ENCODE measurements at places on chromosomes 5 and 9. TPM values are rescaled to one million over a fixed set of nuclear protein-coding genes. Genes with fewer than 3 reads are reported as not detected.

The PDCD1LG2 gene
- 24.3 TPM for total RNA-seq

DNA sequence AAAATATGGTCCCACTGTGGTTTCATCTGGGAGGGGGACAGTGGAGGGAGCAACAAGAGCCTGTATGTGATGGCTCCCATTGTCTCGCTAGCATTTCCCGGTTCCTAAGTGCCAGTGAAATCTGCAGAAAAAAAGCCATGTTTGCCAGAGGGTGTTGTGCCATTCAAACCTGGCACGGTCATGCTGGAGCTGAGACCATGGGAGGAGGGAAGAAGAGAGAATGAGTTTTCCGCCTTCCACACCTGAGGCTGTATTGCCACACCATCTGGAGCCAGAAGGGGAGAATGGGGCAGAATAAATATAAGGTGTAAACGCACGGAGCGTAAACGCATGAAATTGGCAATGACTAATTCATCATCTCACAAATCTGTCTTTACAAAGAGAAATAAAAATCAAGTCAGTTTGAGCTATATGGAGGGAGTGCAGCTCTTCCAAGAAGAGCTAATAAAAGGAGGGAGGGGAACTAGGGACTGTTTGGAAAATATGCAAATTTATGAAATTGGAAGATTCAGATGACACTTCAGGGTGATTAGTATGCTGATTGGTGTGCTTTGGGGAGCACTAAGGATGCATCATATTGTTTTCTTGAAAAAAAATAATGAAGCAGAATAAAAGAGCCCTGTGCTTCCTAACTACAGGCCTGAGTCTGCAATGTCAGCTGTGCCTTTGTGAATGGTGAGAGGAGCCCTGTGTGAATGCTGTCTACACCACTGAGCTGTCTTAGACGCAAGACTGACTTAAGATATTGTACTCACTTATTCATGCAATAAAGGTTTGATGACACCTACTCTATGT is 237.9 kb downstream of the NSG2 start:
- no peak for DNase-seq

DNA sequence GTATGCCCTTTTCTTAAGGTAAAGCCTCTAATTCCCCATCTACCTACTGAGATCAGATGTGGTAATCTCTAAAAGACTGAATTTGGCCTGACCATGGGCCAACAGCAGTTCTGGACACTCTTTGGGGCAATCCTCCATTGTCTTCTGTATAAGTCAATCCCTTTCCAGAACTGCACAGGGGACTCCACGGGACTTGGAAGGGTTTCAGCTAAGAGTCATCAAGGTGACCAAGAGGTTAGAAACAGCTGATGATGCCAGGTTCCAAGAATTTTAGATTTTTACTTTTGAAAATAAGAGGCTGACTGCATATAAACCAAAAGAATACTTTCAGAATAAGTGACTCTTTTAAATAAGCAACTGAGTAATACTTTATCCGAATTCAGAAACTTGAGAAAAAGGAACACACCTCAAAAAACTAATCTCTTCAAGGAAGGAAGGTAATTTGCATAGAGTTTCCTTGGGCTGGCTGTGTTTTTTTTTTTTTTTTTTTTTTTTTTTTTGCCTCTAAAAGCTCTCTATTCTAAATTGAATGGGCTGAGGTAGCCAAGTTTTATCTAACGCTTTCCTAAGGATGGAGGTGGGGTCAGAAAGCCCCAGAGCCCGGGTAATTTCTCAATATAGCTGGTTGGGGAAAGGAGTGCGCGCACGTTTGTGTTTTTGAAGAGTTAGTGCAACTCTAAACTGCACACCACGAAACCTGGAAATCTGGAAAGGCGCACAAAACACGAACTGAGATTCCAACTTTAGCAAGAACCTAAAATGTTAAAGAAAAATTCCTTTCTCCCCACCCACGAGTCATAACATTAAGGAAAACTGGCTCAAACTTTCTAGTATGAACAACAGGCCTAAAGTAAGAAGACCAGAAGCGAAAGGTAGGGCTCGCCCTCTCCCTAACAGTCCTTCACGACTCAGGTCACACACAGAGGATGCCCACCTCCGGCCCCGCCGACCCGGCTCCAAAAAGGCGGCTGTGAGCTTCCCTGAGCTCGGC is 1.3 kb downstream of the VCP start:
- DNase-seq = no peak

DNA sequence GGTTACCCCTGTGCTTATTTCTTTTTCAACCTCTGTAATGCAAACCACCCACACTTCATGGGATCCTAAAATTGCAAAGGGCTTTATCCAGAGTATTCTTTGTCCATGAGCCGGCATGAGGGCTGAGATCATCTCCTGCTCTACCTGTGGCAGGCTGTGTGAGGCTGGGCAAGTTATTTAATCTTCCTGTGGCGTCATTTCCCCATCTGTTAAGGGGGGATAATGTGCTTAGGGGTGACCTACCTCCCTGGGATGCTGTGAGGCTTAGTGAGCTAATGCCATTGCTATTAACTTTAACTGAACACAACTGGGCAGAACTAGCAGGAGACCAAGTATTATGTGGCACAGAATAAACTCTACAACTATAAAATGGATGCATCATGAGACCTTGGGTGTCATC is 17.0 kb downstream of the FRMPD1 start:
- DNase-seq = no peak

DNA sequence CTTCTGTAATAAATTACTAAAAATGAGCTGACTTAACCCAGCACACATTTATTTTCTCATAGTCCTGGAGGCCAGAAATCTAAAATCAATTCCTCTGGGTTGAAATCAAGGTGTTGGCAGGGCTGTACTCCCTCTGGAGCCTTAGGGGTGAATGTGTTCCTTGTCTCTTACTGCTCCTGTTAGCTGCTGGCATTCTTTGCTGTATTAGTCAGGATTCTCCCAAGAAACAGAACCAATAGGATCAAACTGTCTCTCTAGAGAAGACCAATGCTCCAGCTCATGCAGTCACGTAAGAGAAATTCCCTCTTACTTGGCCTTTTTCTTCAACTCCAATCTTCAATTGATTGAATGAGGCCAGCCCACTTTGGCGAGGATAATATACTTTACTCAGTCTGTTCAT is 15.3 kb upstream of the CD180 start:
- no peak for DNase-seq

All from pulmonary artery endothelial cell (primary cell).